ENCODE measurements at places on chromosomes 12 and 14.
A peak's percentile ranks its signal among the peaks of the same experiment; 100 is the strongest.

DNA sequence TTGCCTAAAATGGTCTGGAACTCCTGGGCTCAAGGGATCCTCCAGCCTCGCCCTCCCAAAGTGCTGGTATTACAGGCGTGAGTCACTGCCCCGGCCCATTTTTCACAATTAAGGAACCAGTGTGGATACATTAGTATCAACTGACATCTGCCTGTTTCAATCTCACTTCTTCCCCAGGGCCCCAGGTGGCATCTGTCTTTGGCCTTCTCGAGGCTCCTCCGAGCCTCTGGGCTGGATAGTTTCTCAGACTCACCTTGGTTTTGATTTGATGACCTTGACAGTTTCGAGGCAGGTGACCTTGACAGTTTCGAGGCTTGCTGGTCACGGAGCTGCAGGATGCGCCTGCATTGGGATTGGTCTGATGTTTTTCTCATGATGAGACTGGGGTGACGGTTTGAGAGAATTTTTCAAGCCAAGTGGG, 41.0 kb upstream of the NCOR2 start:
- no peak for DNase-seq

GRCh38 chr12:2140858-2141519, 88.2 kb downstream of the CACNA1C start:
- no peak for DNase-seq

GRCh38 chr14:44759277-44759676, 202.5 kb downstream of the KLHL28 start:
- no peak for DNase-seq

DNA sequence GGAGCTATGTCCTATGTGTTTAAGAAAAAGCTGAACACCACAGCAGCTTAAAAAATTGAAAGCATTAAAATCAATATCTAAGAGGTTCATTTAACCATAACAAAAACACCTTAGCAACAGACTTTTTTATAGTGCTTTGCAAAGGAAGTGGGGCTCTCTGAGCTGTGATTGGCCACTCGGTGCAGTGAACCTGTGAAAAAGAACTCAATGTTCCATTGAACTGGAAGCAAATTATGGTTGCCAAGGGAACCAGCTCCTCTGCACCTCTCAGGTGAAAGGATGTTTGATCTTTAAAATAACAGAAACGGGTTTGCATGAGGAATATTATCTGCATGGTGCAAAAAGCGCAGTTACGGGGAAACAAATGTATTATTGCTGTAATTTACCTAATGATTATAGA, 149.4 kb downstream of the SNAPC1 start:
- DNase-seq = peak; percentile 49

DNA sequence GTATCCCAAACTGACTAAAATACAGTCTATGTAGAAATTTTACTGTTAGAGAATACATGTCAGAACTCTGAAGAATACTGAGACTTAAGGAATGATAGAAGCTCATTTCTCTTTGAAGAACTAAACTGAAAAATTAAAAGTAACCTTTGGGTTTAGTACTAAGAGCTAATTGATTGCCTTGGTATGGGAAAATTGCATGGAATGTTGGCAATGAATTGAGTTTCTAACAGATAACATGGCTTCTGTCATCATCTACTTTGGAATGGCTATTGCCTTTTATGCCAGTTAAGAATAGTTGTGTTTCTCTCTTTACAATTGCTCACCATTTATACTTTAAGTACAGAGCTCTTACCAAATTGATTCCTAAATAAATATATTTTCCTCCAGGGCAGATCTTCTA, 308.8 kb upstream of the SYT1 start:
- no peak for DNase-seq

DNA sequence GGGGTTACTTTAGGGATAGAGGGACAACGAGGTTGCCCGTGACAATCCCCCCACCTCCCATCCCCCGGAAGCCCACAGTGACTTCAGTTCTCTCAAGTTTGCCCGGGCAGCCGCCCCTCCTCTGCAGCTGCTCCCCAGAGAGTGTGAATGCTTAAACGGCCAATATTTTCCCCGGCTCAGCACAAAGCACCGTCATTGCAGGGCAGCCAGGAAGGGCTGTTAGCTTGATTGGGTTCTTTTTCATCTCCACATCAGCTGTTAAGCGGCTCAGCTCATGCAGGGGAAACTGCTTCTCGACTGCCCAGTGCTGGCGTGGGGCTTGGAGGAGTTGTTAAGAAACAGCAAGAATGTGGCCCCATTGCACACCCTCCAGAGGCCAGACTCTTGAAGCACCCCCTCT, 120.5 kb upstream of the NCOR2 start:
- peak; percentile 71 for DNase-seq

GRCh38 chr12:43099691-43100163, 452.3 kb downstream of the ADAMTS20 start:
- no peak for DNase-seq

DNA sequence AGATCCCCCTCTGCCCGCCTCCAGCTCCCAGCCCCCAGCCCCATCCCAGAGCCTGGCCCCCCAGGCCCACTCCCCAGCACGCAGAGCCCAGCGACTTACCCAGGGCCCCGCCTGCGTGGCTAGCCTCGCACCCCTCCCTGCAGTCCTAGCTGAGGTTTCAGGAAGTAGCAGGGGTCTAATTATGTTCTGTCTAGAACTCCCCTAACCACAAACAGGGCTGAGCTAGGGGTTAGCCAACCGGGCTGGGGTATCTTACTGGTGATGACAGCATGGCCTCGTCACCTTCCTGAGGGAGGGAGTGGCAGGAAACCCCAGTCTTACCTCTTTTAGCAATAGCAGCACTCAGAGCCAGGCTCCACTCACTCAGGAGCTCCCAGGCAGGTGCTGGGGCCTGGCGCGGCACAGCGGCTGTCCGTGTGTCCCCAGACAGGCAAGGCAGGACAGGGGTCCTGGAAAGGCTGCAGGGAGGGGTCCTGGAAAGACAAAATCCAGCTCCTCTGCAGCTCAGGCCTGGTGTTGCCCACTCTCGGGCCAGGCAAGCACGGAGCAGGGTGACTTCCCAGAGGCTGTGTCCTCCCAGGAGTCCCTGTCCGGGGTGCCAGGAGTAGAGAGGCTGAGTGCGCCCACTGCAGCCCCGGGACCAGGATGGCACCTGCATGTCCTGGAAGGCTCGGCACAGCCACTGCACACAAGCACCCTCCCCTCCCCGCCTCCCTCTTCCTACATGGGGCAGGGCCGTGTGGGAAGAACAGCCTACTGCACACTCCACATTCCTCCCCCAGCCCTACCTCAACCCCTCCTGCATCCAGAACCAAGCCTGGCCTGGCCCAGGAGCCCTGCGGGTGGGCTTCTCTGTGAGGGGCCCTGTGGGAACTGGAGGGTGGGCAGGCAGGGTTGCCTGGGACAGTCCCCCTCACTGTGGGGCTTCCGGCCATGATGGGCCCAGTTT, at the start of gene GPR132:
Gene GPR132 (minus strand): TSS at position 151 of the 949 bp plus-strand sequence. CDS start 10,010 bp downstream, outside the sequence.
- DNase-seq = no peak

GRCh38 chr12:7601406-7601805, 64.3 kb downstream of the APOBEC1 start:
- no peak for DNase-seq

GRCh38 chr12:124583854-124584253, 16.4 kb upstream of the NCOR2 start:
- DNase-seq = no peak

GRCh38 chr14:56135001-56135400, 16.8 kb downstream of the PELI2 start:
- no peak for DNase-seq

DNA sequence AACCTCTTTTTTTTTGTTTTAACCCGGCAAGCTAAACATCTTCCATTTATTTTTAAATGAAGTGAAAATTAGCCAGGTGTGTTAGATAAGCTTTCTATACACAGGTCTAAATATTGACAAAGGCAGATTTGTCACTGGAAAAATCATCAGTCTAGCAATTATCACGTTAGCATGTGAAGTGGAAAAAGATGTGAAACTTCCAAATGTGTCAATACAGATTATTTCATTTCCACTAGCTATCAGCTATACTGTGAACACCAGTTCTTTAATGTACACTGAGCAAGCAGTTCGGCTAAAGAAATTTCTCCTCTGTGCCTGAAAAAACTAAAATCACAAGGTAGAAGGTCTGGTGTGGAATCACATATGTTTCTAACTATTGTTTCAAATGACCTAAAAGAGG, 96.6 kb upstream of the G2E3 start:
- DNase-seq = no peak

DNA sequence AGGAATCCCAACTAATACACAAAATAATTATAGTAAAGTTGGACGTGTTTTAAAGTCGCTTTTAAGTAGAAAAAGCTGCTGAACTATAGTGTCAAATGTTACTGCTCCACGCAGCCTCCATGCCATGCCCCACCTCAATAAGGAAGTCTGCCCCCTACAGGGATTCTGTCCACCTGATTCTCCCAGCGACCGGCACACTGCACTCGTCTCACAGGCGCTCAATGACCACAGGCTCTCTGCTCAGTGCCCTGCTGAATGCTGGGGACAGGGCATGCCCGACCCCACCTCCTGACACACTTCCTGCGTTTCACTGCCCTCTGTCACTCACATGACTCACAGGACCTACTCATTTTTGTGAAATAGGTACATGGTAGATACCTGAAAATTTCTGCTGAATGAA, 48.9 kb downstream of the BDKRB1 start:
- DNase-seq = no peak

- no peak for DNase-seq
Measured at GRCh38 chr12:110234755-110235154, 46.3 kb upstream of the ATP2A2 start.

DNA sequence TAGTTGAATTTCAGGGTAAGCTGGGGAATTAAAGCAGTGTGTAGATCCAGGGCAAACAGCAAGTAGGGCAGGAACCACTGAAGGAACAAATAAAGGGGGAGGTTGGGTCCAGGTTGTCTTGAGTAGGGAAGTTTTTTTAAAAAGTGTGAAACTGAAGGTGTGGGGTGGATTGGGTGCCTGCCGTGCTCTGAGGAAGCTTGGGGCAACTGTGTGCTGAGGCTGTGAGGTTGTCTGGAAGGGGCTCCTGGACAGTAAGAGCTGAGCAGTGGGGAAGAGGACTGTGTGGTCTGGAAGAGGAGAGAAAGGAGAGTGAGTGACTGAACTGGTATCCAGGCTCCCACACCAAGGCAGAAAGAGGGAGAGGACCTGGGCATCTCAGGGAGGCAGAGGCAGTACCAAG, 10.9 kb upstream of the GPR162 start:
- no peak for DNase-seq

- no peak for DNase-seq
Measured at GRCh38 chr12:107436836-107437235, 248.8 kb upstream of the PWP1 start.

- DNase-seq = no peak
Measured at GRCh38 chr12:16939871-16940306, 333.9 kb upstream of the LMO3 start.

DNA sequence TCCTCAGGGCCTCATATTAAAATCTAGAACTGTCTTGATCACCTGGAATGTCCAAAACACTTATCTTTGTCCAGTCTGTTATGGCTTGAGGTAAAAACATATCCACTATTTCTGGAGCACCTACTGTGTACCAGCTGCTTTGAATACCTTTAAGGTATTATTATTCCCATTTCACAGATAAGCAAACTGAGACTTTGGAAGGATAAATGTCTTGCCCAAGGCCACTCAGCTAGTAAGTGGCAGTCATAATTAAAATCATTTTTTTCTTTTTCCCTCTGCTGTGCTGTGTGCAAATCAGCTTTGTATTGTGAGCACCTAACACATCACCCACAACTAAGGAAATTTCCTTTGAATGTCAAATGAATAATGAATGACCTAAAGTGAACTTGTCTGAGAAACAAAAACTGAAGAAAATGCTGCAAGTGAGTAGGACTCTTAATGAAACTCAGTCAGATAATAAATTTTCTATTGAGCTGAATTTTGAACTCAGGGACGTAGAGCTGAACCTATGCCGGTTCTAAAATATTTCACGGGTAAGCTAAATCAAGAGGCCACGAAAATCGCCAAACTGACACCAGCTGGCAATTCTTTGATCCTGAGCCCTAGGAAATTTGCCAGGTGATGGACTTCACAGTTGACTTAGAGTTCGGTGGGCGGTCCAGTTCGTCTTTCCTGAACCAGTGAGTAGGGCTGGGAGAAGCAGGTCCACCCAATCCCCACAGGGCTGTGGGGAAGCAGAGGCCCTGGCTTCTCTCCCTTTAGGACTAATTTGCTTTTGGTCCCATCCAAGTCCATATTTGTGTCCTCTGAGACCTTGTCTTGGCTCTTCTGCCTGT, 159.7 kb upstream of the PWP1 start:
- DNase-seq = no peak

DNA sequence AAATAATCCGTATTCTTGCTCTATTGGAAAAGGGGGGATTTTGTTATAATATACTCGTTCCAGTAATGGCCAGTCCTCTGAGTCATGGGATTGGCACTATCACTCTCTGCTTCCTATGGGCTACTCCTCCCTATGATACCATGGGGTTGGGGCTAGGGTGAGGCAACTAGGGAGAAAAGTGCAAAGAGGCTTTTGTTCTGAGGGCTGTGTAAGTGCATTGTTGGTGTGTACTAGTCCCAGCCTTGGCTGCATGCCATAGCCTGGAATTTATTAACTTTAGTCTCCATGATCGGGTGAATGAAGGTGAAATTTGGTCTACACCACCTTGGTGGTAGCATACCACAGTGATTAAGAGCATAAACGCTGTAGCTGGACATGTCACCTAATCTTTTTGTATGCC, 247.6 kb downstream of the RPAP3 start:
- no peak for DNase-seq

DNA sequence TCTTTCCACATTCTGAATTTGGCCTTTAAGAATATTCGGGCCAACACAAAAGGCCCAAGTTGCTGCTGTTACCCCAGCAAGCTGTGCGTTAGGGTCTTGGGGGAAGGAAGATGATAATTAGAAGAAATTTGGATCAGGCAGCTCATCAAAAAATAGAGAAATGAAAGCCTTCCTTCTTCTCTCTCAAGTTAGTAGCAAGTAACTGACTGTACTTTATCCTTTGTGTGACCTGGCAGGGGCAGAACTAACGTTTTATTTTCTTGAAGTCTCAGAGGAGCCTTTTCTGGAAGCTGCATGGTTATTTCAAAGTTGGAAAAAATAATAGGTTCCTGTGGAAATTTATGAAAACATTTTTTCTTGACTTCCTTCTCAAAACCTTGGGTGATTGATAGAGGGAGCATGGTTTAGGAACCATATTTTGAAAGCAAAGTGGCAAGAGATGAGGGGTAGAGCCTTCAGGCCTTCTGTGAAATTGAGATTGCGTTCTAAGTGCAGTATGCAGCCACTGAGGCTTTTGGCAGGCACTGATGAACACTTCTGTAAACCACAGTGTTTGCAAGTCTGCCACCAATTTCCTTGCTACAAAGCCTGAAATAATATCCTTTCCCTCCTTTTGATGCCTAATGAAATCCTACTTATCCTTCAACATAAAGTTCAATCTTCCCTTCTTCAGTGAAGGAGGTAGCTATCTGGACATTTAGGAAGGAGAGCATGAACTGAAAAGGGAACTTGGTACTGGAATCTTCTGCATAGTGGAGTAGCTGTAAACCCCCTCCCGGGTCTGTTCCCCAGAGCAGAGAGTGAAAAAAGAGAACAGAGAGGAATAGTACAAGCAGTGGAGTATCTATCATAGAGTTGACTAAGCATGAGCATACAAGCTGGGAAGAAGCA, 123.2 kb downstream of the FGD4 start:
- DNase-seq = no peak

GRCh38 chr12:57096748-57097553, 8.0 kb downstream of the NAB2 start:
- no peak for DNase-seq

GRCh38 chr14:21197418-21198205, 41.7 kb upstream of the OR5AU1 start:
- no peak for DNase-seq

Data from putamen (tissue), 1 donor.